ENCODE measurements at places on chromosomes 3 and 15.

DNA sequence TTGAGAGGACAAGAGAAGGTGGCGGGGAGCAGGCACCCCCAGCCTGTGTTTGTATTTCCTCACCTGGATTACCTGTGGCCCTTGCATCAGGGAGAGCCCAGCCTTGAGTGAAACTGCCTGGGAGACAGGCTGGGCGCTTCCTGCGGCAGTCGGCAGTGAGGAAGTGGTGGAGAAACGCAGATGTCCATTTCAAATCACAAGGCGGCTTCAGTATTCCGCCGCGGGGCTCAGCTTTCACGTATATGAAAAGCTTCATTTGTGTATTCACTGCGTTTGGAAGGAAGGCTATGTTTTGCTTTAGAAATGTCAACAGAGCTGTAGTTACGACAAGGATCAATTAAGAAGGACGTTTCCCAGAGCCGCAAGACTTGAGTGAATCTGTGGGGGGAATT, 167.4 kb upstream of the CTDSPL start:
- no peak for DNase-seq

DNA sequence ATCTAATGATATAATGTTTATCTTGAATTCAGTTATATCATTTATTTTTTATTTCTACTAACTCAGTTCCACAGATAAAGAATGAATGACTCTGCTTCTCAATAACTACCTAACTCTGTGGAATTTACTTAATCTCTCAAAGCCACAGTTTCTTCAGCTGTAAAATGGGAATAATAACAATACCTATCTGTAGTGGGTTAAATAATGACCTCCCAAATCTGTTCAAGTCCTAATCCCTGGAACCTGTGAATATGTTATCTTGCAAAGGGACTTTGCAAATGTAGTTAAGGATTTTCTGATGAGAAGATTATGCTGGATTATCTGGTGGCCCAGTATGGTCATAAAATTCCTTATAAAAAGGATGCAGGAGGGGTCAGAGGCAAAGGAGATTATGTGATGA, 61.7 kb downstream of the THRB start:
- DNase-seq = no peak

GRCh38 chr3:137990427-137990826, 19.5 kb upstream of the CLDN18 start:
- DNase-seq = no peak

GRCh38 chr3:48694610-48695392, 9.1 kb upstream of the NCKIPSD start:
- DNase-seq = no peak

DNA sequence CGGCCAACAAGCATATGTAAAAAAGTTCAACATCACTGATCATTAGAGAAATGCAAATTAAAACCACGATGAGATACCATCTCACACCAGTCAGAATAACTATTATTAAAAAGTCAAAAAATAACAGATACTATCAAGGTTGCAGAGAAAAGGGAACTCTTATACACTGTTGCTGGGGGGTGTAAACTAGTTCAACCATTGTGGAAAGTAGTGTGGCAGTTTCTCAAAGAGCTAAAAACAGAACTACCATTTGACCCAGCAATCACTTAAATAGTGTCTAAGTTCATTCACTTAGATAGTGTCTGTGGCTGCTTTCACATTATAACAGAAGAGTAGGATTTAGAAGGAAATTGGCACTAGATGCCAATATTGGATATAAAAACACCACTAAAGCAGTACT, 49.7 kb downstream of the CGGBP1 start:
- no peak for DNase-seq

DNA sequence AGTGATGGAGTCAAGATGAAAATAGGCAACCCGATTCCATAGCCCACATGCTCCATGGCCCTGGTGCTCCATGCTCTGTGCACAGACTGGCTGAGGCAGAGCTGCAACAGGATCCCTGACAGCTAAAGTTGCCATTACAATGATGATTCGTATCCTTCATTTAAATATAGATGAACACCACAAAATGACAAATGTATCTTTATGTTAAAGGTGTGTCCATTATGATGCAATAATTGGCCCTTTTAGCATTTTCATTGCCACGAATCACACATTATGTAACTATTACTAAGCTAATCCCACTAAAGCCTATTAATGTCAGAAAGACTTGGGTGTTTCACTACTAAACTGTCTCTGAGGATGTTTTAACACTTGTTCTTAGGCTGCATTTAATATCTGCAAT, 270.2 kb upstream of the THBS1 start:
- no peak for DNase-seq

GRCh38 chr15:41483519-41483918, 10.2 kb upstream of the ITPKA start:
- no peak for DNase-seq

DNA sequence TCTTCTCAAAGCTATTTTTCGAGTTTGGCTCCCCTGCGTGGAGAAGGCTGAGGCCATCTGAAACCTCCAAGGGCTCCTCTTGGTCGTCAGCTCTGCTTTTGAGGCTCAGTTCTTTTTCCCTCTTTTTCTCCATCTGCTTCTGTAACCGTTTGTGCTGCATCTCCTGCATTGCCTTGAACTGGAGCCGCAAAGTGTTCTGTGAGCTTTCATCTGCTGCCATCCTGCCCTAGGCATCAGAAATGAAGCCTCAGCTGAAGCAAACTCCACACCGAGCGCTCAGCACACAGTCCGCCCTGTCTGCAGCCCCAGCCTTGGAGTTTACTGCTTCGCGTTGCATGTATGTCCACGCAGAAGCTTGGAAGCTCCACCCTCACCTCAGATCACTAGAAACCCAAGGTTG, 14.9 kb downstream of the CCDC13 start:
- no peak for DNase-seq

- no peak for DNase-seq
Observed at GRCh38 chr3:111936191-111936841, 42.5 kb upstream of the ABHD10 start.

- DNase-seq = peak; percentile 81
Observed at GRCh38 chr3:47163169-47164006, 525 bp downstream of the SETD2 start.

GRCh38 chr3:133237380-133237779, 162.5 kb upstream of the BFSP2 start:
- DNase-seq = no peak

DNA sequence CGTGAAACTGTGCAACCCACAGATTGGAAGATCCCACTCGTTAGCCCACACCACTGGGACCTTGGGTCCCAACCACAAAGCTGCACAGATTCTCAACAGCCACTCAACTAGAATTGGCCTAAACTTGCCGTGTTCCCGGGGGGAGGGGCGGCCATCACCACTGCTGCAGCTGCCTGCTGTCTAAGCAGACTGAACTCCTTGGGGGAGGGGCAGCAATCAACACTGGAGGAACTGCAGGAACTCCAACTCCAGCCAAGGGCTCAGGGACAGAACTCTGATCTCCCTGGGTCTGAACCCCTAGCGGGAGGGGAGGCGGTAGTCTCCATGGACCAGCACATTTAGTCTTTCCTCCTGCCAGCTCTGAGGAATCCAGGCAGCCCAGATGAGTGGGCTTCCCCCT, 205.9 kb downstream of the RSL24D1 start:
- no peak for DNase-seq

GRCh38 chr15:67510597-67511190, 10.2 kb upstream of the C15orf61 start:
- no peak for DNase-seq

DNA sequence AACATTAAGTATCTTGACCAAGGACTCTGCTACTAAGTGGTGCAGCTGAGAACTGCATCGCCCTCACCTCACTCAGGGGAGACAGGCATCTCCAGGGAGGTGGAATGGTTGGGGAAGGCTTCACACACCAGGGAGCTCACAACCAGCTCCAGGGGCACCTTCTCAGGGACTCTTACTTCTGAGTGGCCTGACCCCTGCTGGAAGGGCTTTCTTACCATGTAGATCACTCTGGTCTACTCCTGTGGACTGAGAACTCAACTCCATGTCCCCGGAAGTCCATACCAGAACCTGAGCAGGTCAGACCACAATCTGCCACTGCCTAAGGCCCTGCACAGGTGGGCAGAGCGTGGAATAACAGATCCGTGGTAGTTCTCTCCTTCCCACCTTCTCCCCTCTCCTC, 140.5 kb downstream of the TLE3 start:
- no peak for DNase-seq

GRCh38 chr3:140035871-140036270, 100.9 kb downstream of the CLSTN2 start:
- no peak for DNase-seq

DNA sequence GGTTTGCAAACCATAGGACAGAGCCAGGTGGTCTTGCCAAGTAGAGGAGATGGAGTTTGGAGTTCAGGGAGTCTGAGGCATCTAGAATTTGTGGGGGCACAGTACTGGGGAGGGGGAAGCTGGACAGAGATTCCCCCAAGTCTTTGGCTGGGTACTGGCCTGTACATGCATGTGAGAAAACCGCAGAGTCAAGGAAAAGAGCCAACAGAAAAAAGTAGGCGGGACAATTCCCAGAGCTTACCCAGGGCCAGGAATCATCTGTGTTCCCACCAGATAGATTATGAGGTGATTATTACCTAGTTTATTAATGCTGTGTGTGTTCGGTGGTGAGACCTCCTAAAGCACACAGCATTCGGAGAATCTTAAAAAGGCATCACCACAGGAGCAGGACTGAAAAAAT, 11.3 kb downstream of the LYSMD4 start:
- no peak for DNase-seq

- DNase-seq = no peak
Observed at GRCh38 chr3:109384164-109384563, 46.8 kb upstream of the DPPA4 start.

GRCh38 chr3:45665101-45665572, 24.1 kb upstream of the SACM1L start:
- no peak for DNase-seq

- DNase-seq = no peak
Observed at GRCh38 chr3:124966521-124967445, 32.2 kb upstream of the MUC13 start.

DNA sequence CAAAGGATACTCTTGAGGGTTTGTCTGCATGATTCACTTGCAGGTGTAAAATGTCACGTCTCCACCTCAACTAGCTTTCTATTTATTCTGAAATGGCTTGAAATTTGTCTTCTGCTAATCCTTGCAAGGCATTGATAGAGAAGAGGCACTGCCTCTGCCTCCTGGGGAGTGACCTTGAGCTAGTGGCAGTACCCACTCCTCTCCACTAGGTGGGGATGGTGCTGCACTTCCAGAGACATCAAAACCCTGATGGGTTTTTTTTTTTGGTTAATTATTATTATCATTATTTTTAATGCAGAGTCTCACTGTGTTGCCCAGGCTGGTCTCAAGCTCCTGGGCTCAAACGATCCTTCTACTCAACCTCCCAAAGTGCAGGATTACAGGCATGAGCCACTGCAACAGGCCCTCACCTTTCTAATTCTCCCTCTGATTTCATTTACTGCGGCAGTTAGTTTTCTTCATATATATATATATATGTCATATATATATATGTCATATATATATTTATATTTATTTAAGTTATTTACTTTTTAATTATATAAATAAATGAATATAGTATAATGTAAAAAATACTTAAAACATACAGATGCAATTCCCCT, 117.6 kb upstream of the EIF1B start:
- DNase-seq = peak; percentile 63

DNA sequence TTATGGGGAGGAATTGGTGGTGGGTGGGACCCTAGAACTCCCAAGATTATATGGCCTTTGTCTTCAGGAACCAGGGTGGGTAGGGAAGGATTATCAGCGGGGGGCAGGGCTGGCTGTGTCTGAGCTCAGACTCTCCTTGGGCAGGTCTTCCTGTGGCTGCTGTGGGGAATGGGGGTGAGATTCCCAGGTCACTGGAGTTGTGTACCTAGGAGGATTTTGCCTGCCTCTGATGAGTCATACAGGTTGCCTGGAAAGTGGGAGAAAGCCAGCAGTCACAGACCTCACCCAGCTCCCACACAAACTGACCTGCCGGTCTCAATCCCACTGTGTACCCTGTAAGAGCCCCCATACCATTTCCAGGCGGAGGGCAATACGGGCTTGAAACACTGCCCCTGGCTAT, 209.9 kb upstream of the CNTN3 start:
- DNase-seq = no peak

DNA sequence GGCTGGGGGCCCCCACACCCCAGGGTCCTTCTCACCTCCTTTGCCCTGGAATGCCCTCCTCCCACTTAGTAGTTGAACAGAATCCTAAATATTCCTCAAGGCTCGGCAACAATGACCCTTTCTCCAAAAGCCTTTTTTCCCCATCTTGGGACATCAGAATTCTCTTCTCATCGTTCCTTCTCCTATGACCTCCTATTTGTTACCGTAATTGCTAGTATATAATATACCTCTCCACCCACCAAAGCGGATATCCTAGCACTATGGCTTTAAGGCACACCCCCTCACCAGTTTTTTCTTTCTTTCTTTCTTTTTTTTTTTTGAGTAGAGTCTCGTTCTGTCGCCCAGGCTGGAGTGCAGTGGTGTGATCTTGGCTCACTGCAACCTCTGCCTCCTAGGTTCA, 16.8 kb downstream of the HDAC11 start:
- no peak for DNase-seq

GRCh38 chr3:14867936-14868570, 49.3 kb downstream of the FGD5 start:
- DNase-seq = no peak

GRCh38 chr3:58333206-58334012, 717 bp downstream of the PXK start:
- DNase-seq = peak; percentile 63

GRCh38 chr3:141972399-141972798, 96.0 kb downstream of the ATP1B3 start:
- DNase-seq = no peak

- DNase-seq = no peak
Observed at GRCh38 chr15:29568840-29569532, 253.3 kb downstream of the TJP1 start.

- no peak for DNase-seq
Observed at GRCh38 chr15:85350395-85350794, 30.0 kb upstream of the AKAP13 start.

DNA sequence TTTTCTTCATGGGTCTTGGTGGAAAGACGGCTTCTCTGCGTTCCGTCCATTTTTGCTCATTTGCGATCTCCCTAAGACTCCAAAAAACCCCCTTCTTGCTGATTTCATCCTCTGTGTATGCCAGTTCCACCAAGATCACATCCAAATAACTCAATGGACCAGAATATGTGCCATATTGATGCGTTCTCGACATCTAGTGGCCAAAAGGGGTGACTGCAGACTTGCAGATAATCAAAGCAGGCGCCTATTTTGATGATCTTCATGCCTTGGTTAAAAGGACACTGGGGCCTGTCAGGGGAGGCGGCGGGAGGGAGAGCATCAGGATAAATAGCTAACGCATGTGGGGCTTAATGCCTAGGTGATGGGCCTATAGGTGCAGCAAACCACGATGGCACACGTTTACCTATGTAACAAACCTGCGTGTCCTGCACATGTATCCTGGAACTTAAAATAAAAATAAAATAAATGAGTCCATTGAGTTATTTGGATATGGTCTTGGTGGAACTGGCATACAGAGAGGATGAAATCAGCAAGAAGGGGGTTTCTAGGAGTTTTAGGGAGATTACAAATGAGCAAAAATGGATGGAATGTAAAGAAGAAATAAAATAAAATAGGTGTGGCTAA, 104.2 kb upstream of the RAD18 start:
- peak; percentile 65 for DNase-seq

Measured in ecto neural progenitor cell (in vitro differentiated cells).